ENCODE measurements at places on chromosomes 4 and X. TPM values are rescaled to one million over a fixed set of nuclear protein-coding genes. Genes with fewer than 3 reads are reported as not detected.
A peak's percentile ranks its signal among the peaks of the same experiment; 100 is the strongest.

The TMPRSS11B gene
- total RNA-seq, result not detected

The ERCC6L gene
- 0.08 TPM for total RNA-seq

The SYTL5 gene
- total RNA-seq, result 4.5 TPM

The NXF2 gene
- total RNA-seq, result not detected

The TEX11 gene
- total RNA-seq, result not detected

The HSFX3 gene
- 0.59 TPM for total RNA-seq

The CCNB3 gene
- 0.11 TPM for total RNA-seq

The ADGRL3 gene
- 15.3 TPM for total RNA-seq

DNA sequence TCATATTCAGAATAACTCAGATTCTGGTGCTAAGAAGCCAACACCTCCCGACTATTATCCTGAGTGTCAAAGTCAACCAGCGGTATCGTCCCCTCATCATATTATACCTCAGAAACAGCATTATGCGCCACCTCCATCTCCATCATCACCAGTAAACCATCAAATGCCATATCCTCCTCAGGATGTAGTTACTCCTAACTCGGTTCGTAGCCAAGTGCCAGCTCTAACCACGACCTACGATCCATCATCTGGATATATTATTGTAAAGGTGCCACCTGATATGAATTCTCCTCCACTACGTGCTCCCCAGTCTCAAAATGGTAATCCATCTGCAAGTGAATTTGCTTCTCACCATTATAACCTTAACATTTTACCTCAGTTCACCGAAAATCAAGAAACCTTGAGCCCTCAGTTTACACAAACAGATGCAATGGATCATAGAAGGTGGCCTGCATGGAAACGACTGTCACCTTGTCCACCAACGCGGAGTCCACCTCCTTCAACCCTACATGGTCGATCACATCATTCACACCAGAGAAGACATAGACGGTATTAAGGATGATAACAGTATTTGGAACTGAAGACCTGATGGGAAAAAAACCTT, 1.1 kb downstream of the CBLL2 start:
- no peak for DNase-seq

GRCh38 chr4:13876940-13877339, 249.4 kb upstream of the BOD1L1 start:
- DNase-seq, result no peak

DNA sequence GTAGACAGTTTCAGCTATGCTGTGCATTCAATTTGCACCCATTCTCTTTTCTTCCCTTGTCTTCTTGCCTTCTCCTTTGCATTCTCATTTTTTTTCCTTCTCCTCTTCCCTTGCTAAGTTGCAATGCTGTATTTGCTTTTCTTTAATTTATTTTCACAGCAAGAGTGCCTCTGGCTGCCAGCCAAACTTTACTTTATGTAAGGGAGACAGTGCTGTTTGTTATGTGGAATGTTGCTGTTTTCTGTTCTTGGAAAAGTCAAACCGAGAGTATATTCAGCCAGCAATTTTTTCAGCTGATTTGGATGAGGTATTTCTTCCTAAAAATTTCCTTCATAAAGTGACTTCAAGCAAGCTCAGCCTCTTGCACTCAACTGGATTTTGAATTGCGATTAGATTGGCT, 1293.4 kb downstream of the ARAP2 start:
- no peak for DNase-seq

DNA sequence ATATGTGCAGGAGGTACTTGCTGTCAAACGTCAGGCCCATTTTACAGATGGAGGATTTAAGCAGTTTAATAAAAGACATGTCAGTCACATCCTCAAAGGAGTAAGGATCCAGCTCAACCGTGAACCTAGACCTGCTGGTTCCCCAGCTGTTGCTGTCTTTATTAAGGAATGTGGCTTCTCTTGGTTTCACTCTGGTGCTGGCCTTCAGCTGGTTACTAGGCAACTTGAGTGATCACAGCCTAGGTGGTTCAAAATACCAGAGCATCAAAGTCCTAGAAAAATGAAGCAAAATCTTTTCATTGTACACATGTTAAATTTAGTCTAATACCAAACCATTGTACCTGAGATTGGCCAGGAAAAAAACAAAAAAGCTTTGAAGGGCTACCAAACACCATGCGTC, 32.7 kb upstream of the GLRA2 start:
- DNase-seq, result no peak

- no peak for DNase-seq
Observed at GRCh38 chrX:9842541-9842940, 56.3 kb downstream of the SHROOM2 start.

DNA sequence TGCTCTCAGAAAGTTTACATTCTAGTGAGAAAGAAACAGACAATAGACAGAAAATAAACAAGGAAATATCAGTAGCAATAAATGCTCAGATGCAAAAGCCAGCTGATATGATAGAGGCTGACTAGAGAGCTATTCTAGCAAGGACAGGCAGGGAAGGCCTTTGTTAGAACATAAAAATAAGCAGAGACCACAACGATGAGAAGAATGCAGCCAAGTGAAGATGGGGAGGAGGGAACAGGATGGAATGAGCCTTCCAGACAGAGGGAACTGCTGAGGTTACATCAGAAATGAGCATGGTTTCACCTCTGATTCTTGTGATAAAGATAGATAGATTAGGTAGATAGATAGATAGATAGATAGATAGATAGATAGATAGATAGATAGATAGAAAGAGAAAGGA, 7.6 kb upstream of the SOWAHB start:
- DNase-seq, result no peak

GRCh38 chrX:53227224-53227765, 2.3 kb upstream of the KDM5C start:
- DNase-seq, result peak; percentile 57

- DNase-seq, result no peak
Observed at GRCh38 chrX:619451-619811, 11.2 kb upstream of the SHOX start.

GRCh38 chr4:100008048-100008447, 58.0 kb upstream of the H2AZ1 start:
- no peak for DNase-seq

GRCh38 chr4:7624396-7624980, 189.8 kb upstream of the PSAPL1 start:
- DNase-seq, result no peak
